Prostate gland (tissue), 2 donors: ENCODE measurements at places on chromosomes 13 and 19.

DNA sequence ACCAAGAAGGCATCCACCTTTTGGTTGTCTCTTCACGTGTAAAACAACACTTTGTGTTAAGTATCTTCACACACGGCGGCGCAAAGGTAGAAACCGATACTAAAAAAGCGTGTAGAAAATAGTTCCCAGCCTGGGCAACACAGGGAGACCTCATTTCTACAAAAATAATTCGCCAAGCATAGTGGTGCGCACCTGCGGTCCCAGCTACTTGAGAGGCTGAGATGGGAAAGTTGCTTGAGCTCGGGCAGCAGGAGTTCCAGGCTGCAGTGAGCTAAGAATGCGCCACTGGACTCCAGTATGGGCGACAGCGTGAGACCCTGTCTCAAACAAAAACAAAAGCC, 573 bp upstream of the ERCC5 start:
- peaks cover 2% of the 10 kb centered on the region for H3K4me1 ChIP-seq
- H3K27ac ChIP-seq: peak overlapping the region; percentile 88
- no peaks in the 10 kb centered on the region for H3K36me3 ChIP-seq
- peak overlapping the region; percentile 72 for H3K4me3 ChIP-seq
- no peak for DNase-seq
- H3K27me3 ChIP-seq: no peaks in the 10 kb centered on the region

DNA sequence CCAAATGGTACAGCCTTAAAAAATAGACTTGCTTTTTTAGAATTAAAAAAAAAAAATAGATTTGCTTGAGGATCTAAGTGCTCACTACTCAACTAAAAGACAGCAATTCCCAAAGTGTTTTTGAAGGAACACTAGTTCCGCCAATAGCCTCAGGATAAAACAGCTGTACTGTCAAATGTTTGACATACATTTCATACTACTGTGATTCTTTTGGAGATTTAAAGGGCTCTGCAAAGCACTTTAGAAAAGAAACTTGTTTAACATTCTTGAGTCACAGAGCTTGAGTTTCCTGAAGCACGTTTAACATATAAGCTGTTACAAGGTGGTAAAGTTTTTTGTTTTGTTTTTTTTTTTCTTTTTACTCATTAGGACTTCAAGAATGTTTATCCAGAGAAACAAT, 23.1 kb upstream of the KLF5 start:
- no peaks in the 10 kb centered on the region for H3K27me3 ChIP-seq
- H3K27ac ChIP-seq: no peak overlapping the region
- H3K4me3 ChIP-seq: no peak overlapping the region
- no peaks in the 10 kb centered on the region for H3K36me3 ChIP-seq
- H3K4me1 ChIP-seq: no peaks in the 10 kb centered on the region
- no peak for DNase-seq

GRCh38 chr19:30686176-30686820, 314.1 kb downstream of the ZNF536 start:
- no peaks in the 10 kb centered on the region for H3K27me3 ChIP-seq
- no peaks in the 10 kb centered on the region for H3K36me3 ChIP-seq
- H3K27ac ChIP-seq: no peak overlapping the region
- no peak overlapping the region for H3K4me3 ChIP-seq
- no peaks in the 10 kb centered on the region for H3K4me1 ChIP-seq

DNA sequence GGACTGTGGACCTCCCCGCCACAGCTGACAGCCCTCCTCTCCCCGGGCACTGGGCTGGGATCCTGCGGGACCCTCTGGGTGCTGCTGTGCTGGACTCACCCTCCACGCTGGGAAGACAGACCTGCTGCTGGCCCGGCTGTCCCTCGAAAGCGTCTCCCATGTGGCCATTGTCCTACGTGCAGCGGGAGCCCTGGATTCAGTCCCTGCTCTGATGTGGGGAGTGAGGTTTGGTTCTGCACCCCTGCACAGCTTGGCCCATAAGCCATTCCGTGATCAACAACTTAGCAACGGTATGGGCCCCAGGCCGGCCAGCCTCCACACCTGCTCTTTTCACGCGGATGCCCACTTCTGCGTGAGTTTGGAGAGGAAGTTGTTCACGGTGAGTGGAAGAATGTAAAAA, 195.2 kb downstream of the TEX29 start:
- H3K4me1 ChIP-seq: no peaks in the 10 kb centered on the region
- DNase-seq: no peak
- H3K36me3 ChIP-seq: no peaks in the 10 kb centered on the region

GRCh38 chr13:24459234-24459633, 53.3 kb downstream of the PARP4 start:
- H3K27ac ChIP-seq: no peak overlapping the region
- no peaks in the 10 kb centered on the region for H3K27me3 ChIP-seq
- no peaks in the 10 kb centered on the region for H3K36me3 ChIP-seq

- H3K27me3 ChIP-seq: no peaks in the 10 kb centered on the region
- H3K36me3 ChIP-seq: no peaks in the 10 kb centered on the region
- no peak overlapping the region for H3K27ac ChIP-seq
- H3K4me3 ChIP-seq: no peak overlapping the region
- DNase-seq: no peak
- no peaks in the 10 kb centered on the region for H3K4me1 ChIP-seq
Measured at GRCh38 chr13:30332456-30333143, 25.2 kb upstream of the KATNAL1 start.

GRCh38 chr13:89862691-89863036, 1484.8 kb upstream of the MIR17HG start:
- no peak overlapping the region for H3K27ac ChIP-seq
- no peak overlapping the region for H3K4me3 ChIP-seq
- no peak for DNase-seq

DNA sequence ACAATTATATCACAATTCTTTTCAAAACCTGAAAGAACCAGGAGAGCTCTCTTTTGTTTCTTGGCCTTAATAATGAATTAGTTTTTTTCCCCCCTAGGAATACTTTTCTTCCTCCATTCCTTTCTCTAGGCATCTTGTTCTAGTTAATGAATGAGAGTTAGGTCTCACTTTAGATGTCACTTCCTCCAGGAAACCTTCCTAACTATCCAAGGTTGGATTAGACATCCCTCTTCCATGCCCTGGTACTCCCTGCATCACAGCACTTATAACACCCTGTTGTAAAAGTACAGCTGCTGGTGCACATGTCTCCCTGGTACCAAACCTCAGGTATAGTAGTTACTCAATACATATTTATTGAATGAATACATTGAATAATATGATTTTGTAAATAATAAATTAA, 21.2 kb upstream of the DGKH start:
- H3K27ac ChIP-seq: no peak overlapping the region
- H3K4me3 ChIP-seq: no peak overlapping the region
- no peaks in the 10 kb centered on the region for H3K36me3 ChIP-seq
- H3K27me3 ChIP-seq: no peaks in the 10 kb centered on the region
- DNase-seq: no peak

- H3K4me3 ChIP-seq: peak overlapping the region; percentile 35
- peak; percentile 60 for DNase-seq
- H3K27me3 ChIP-seq: no peaks in the 10 kb centered on the region
Measured at GRCh38 chr19:51018745-51019543, 565 bp downstream of the KLK10 start.

DNA sequence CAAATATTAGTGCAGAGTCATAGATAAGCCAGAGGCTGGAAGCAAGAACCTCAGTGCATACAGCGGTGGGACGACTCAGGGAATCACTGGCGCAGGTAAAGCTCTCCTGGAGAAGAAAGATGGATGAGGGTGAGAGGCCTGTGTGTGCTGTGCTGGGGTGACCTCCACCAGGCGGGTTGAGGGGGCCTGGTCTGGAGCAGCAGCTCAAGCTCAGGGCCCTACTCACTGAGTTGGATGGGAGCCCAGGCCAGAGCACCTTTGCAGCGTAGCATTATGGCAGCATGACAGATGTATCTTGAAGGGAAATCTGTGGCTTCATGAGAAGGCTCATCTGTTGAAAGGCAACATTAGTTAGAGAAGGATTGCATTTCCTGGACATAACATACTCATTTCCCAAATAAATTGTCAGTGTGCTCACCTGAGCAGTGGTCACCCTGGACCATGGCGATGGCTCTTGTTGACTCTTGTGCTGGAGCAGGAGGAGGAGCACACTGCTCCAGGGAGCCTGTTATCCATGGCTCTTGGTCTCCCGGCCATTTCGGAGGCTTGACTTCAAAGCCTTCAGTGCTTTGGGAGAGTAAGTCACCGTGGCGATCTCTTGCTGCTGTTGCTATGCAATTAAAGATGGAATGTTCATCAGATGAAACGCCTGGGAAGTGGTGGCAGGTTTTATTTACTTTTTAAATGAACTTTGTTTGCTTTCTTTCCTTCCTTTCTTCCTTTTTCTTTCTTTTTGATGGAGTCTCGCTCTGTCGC, 25.0 kb downstream of the HNRNPM start:
- H3K4me3 ChIP-seq: no peak overlapping the region
- H3K4me1 ChIP-seq: no peaks in the 10 kb centered on the region
- no peaks in the 10 kb centered on the region for H3K27me3 ChIP-seq
- H3K27ac ChIP-seq: no peak overlapping the region
- no peak for DNase-seq

DNA sequence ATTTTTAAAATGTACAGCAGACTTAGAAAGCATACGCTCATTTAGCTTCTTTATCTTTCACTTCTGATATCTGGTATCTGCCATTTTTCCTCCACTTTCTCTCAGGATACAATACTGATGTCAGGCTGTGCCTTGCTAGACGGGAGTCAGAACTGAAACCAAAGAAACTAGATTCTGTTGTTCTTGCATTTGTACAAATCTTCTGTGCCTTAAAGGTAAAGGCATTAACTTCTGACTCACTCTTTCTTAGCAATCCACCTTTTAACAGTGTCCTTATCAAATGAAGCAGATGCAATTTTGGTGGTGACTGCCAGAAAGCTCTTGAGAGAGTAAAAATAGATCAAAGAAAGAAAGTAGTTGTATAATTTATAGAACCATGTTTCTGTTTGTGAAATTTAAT, 370.4 kb downstream of the PCDH20 start:
- no peaks in the 10 kb centered on the region for H3K36me3 ChIP-seq
- no peak overlapping the region for H3K4me3 ChIP-seq
- DNase-seq: no peak
- no peaks in the 10 kb centered on the region for H3K4me1 ChIP-seq

DNA sequence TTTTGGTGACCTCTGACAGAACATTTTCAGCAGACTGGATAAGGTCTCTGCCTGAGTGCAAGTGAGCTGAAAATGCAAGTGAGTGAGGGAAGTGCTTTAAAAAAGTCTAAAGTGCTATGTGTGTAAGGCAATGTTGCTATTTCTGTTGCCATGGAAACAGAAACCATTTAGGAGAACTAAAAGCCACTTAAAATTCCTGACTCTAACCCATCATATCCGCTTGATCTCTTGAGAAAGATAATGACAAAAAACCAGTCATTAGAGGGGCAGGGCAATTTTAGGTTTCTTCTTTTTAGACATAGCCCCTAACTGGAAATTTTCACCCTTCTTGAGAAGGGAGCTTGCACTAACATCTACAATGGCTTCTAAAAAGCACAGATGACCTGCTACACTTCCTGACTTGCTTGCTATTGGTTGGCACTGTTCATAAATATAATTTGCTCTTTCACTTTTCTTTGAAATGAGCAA, at the start of gene CYSLTR2:
Gene CYSLTR2, plus strand, starts transcription at position 458 of the 468 bp plus-strand sequence. CDS start 52,889 bp downstream, outside the sequence.
- no peak within 1 kb of the TSS for H3K4me3 ChIP-seq
- no peaks in the 10 kb centered on the region for H3K4me1 ChIP-seq
- H3K27ac ChIP-seq: peak within 1 kb of the TSS; percentile 4
- DNase-seq: no peak

DNA sequence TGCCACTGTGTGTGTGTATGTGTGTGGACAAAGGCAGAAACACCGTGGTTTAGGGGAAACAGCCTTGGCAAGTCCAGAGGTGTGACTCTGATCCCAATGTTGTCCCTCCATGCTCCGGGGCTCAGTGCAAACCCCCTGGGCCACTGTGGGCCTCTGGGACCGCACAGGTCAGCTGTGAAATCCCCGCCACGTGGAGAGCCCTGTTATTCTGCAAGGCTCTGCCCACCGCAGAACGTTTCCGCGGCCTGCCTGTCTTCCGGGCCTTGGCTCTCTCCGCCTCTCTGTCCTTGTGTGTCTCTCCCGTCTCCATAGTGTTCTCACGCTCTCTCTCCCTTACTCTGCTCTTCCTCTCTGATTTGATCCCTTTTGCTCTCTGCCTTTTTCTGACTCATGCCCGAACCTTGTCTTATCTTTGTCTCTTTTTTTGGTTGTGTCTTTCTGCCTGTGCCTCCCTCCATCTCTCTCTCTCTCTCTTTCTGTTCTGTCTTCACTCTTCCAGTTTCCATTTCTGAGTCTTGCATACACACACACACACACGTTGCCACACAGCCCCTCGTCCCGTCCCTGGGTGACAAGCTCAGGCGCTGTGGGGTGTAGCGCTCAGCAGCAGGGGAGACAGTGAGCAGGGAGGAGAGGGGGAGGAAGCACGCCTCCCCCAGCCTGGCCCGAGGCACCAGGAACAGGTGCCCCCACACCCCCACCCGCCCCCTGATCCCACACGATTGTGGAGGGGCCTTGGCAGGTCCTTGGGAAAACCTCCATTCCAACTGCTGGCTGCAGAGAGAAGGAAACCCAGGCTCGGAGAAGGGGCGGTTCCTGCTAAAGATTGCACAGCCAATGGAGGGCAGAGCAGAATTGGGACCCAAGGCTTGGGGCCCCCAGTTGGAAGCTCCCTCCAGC, 3.0 kb downstream of the TTYH1 start:
- H3K36me3 ChIP-seq: no peaks in the 10 kb centered on the region
- H3K27ac ChIP-seq: no peak overlapping the region
- H3K27me3 ChIP-seq: peaks cover 38% of the 10 kb centered on the region
- H3K4me1 ChIP-seq: no peaks in the 10 kb centered on the region

GRCh38 chr19:2308114-2308556, at the start of gene LINGO3:
Gene LINGO3, minus strand, starts transcription at chr19:2308154. Its CDS starts 16,378 bp downstream, at chr19:2291776.
- no peak within 1 kb of the TSS for H3K4me3 ChIP-seq
- no peaks in the 10 kb centered on the region for H3K4me1 ChIP-seq
- H3K27ac ChIP-seq: no peak within 1 kb of the TSS
- DNase-seq: no peak
- H3K27me3 ChIP-seq: peaks cover 12% of the 10 kb centered on the region
- H3K36me3 ChIP-seq: no peaks in the 10 kb centered on the region

GRCh38 chr13:114088863-114089262, 43.6 kb downstream of the RASA3 start:
- H3K4me1 ChIP-seq: no peaks in the 10 kb centered on the region
- DNase-seq: no peak
- H3K36me3 ChIP-seq: no peaks in the 10 kb centered on the region
- no peak overlapping the region for H3K4me3 ChIP-seq
- H3K27me3 ChIP-seq: no peaks in the 10 kb centered on the region
- no peak overlapping the region for H3K27ac ChIP-seq

GRCh38 chr13:32153056-32153455, 121.5 kb downstream of the FRY start:
- H3K4me1 ChIP-seq: no peaks in the 10 kb centered on the region
- H3K4me3 ChIP-seq: no peak overlapping the region
- H3K27ac ChIP-seq: no peak overlapping the region
- H3K27me3 ChIP-seq: no peaks in the 10 kb centered on the region
- H3K36me3 ChIP-seq: no peaks in the 10 kb centered on the region

- peak overlapping the region; percentile 16 for H3K4me3 ChIP-seq
- no peaks in the 10 kb centered on the region for H3K4me1 ChIP-seq
- no peak overlapping the region for H3K27ac ChIP-seq
- no peaks in the 10 kb centered on the region for H3K27me3 ChIP-seq
Measured at GRCh38 chr19:5228932-5229777, 111.5 kb downstream of the PTPRS start.

DNA sequence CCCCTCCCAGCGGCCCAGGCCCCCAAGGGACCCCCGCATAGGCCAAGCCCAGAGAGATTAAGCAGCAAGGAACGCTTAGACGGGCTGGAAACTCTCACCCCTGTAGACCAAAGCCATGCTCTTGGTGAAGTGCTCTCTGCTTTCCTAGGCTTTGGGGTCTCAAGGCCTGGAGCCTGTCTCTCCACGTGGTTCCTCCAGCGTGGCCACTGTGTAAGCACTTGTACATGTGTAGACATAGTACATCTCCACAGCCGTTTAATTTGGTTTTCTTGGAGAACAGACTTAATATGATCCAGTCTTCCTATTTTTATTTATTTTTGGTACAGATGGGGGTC, 1.1 kb downstream of the NUDT19 start:
- no peaks in the 10 kb centered on the region for H3K36me3 ChIP-seq
- H3K4me3 ChIP-seq: peak overlapping the region; percentile 61
- no peak for DNase-seq
- no peaks in the 10 kb centered on the region for H3K27me3 ChIP-seq
- H3K4me1 ChIP-seq: no peaks in the 10 kb centered on the region
